Activated T-helper 9 cell treated with anti-CD3 and anti-CD28 coated beads, Interleukin-2, amount 50 U/mL, for 16 hours (primary cell): ENCODE measurements at places on chromosomes 2 and 18.
A peak's percentile ranks its signal among the peaks of the same experiment; 100 is the strongest.

DNA sequence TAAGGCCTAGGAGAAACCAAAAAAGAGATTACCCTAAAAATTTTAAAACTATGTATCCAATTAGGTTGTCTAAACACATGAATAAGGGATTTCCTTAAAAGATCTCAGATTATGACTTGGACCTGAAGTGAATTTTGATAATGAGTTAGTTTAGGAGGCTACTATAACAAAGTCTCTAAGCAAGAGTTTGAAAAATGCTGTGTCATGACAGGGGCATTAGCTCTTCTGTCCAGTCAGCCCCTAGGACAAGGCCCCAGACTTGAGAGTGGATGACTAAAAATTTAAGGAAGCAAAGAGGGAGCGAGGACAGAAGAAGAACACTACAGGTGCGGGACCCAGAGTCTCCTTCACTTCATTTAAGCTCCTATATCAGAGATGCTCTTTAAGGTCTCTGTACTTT is 135.9 kb downstream of the DTNB start:
- no peak for DNase-seq

GRCh38 chr2:209763106-209763505 is 8.5 kb upstream of the UNC80 start:
- no peak for DNase-seq

DNA sequence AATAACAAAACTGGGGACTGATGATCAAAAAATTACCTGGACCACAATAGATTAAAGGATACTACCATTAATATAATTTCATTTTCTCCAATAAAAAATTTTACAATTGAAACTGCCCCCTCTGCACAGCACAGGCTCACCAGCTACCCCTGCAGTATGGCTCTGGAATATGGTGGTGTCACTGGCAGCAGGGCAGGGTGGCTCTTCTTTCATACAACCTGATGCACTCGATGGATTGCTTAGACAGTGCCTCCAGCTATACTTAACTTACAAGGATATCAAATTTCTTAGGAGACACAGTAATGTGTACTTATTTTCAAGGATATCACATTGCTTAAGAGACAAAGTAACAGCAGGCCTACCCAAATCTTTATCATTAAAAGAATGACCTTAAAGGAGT is 124.0 kb downstream of the PRELID3A start:
- no peak for DNase-seq

GRCh38 chr2:6831229-6831628 is 34.5 kb downstream of the CMPK2 start:
- DNase-seq = no peak

DNA sequence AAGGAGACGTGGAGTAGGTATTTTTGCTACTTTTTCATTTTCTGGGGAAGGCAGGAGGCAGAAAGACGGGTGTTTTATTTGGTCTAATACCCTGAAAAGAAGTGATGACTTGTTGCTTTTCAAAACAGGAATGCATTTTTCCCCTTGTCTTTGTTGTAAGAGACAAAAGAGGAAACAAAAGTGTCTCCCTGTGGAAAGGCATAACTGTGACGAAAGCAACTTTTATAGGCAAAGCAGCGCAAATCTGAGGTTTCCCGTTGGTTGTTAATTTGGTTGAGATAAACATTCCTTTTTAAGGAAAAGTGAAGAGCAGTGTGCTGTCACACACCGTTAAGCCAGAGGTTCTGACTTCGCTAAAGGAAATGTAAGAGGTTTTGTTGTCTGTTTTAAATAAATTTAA is 3.4 kb downstream of the FZD7 start:
- no peak for DNase-seq

GRCh38 chr2:1348789-1349188 is 64.5 kb upstream of the TPO start:
- DNase-seq = no peak

DNA sequence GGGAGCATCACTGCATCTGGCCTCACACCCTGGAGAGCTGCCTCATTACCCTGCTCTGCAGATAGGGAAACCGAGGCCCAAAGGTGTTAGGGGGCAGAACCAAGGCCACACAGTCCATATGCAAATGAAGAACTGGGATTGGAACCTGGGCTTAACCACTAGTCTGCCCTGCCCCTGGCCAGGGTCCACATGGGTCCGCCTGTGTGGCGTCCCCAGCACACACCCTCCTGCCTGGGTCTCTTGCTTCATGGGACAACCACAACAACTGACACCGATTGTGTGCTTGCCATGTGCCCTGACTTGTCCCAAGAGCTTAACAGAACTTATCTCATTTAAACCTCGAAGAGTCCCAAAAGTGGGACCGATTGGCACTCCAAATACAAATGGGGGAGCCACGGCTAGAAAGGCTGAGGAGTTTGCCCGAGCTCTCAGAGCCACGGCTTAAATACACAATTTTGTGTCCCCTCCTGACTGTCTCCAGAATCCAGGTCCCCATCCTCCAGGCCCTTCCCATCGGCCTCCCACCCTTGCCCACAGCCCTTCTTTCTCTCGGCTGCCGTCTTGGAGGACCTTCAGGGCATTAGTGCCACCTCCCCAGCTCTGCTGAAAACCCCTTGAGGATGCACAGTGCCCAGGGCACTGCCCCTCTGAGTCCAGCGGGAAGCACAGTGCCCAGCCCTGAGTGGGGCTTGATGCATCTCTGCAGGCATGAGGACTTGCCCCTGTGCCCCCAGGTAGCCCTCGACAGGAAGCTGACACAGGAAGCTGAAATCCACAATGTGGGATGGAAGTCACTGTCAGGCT is 5.8 kb upstream of the DUSP2 start:
- DNase-seq = no peak

GRCh38 chr2:58612973-58613372 is 371.8 kb upstream of the FANCL start:
- DNase-seq = no peak

DNA sequence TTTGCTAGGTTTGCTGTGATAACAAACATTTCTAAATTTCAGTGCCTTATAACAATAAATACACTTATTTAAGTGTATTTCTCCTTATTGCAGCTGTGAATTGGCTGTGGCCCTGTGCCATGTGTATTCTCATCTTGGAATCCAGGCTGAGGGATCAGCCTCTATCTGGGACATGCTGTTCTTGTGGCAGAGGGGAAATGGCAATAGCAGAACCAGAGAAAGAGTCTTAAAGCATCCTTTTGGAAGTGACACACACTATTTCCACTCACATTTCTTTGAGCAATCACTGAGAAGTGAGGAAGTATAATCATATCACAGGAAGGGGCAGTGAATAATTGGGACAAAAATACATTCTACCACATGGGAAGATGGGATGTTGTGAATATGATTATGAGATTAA is 66.2 kb upstream of the PROKR1 start:
- DNase-seq = no peak

DNA sequence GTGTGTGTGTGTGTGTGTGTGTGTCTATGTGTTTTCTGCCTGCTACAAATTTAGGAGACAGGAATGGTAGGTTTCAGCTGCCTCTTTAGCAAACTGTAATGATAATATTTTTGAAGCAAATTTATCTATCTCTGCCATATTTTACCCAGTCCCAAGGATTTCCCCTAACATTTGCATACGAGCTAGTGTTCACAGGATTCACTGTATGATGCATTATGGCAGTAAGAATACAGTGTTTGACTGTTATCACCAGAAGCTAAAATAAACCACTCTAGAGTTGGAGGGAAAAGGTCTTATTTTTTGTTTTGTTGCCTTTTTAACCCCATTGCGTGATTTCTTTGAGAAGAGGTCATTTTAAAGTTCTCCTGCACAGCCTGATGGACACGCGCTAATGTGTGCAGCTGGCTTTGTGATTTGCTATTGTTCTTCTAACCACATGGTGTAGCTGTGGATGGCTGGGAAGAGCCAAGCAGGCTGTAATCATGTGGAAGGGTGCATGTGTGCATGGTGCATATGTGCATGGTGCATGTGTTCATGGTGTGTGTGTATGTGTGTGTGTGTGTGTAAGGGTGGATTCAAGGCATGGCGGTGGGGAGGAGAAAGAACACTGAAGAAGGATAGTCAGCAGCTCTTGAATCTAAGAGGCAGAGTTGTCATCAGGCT is 62.4 kb downstream of the PLB1 start:
- no peak for DNase-seq

- no peak for DNase-seq
These were observed 16.3 kb downstream of the SLC8A1 start for GRCh38 chr2:40435426-40436092.

DNA sequence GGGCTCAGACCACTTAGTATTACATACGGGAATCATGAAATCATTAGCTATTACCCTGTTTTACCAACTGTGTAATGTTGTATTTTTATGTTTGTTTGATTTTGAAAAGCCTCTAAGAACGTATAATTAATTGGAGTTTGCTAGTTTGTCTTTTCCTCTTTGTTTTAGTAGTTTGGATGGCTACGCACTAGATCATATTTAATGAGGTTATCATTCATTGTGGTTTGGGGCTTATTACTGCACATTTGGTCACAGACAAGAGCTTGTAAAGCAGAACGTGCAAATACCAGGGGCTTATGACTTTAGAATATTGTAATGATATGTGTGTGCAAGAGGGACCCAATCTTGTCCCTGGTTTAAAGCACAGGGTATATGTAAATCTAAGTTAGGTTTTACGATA is 10.3 kb downstream of the CABLES1 start:
- no peak for DNase-seq

DNA sequence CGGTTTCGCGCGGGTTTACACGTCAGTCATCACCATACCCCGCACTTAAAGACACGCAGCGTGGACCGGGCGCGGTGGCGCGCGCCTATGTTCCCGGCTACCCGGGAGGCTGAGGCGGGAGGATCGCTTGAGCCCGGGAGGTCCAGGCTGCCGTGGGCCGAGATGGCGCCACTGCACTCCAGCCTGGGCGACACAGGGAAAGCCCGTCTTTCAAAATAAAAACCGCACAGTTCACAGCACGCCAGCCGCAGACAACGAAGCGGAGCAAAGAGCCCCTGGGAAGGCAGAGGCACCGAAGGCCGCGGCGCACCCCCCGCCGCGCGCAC is 328 bp downstream of the DTYMK start:
- DNase-seq = no peak

GRCh38 chr2:240565333-240566202 is 2.7 kb upstream of the RNPEPL1 start:
- peak; percentile 89 for DNase-seq

- no peak for DNase-seq
These were observed 495.1 kb upstream of the TCF4 start for GRCh38 chr18:56083097-56083521.

- DNase-seq = no peak
These were observed 208.1 kb downstream of the NCKAP5 start for GRCh38 chr2:133360190-133360589.

- no peak for DNase-seq
These were observed 72.4 kb downstream of the ZNF236 start for GRCh38 chr18:76894566-76895346.

DNA sequence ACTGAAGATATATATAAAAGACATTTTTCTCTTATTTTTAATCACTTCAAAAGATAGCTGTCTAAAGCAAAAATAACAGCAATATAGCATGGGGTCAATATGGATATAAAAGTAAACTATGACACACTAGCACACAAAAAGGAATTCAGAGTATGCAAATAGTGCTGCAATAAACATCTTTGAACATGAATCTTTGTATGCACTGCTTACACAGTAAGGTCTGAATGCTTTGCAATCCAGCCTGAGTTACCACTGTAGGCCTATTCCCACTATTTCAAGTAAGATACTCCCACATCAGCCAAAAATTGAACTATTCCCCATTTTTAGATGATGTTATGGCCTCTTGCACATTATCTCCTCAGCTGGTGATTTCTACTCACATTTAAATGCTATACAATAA is 27.4 kb upstream of the ERCC3 start:
- DNase-seq = no peak

GRCh38 chr2:98524168-98524567 is 79.5 kb downstream of the INPP4A start:
- no peak for DNase-seq

- DNase-seq = no peak
These were observed 146.8 kb downstream of the RBM43 start for GRCh38 chr2:151114874-151115273.

GRCh38 chr2:61928826-61929461 is 23.5 kb downstream of the COMMD1 start:
- DNase-seq = no peak

DNA sequence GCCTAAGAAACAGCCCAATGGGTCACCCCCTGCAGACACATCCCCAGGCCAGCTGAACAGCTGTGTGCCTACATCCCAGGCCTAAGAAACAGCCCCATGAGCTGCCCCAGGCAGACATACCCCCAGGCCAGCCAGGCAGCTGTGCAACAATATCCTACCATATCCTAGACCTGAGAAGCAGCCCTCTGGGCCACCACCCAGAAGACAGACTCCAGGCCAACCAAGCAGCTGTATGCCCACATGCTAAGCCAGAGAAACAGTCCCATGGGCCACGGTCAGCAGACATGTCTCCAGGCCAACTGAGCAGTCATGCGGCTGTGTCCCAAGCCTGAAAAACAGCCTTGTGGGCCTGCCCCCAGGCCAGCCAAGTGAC is 205.5 kb downstream of the ATAD2B start:
- no peak for DNase-seq

DNA sequence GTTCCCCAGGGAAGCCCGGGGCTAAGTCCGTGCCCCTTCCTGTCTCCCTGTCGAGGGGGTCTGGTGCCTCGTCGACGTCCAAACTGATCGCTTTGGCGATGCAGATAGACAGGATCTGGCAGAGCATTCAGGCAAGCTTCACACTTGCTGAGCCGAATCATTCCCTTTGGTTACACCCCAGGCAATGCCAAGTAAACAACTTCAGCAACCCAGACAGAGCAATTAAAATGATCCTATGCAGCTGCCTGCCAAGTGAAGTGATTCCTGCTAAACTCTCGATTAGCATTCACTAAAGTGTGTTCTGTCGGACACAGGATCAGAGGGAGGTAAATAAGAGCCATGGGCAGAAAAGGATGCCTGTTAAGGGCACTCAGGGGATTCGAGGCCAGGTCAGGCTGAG is 108.2 kb upstream of the RAB12 start:
- no peak for DNase-seq

DNA sequence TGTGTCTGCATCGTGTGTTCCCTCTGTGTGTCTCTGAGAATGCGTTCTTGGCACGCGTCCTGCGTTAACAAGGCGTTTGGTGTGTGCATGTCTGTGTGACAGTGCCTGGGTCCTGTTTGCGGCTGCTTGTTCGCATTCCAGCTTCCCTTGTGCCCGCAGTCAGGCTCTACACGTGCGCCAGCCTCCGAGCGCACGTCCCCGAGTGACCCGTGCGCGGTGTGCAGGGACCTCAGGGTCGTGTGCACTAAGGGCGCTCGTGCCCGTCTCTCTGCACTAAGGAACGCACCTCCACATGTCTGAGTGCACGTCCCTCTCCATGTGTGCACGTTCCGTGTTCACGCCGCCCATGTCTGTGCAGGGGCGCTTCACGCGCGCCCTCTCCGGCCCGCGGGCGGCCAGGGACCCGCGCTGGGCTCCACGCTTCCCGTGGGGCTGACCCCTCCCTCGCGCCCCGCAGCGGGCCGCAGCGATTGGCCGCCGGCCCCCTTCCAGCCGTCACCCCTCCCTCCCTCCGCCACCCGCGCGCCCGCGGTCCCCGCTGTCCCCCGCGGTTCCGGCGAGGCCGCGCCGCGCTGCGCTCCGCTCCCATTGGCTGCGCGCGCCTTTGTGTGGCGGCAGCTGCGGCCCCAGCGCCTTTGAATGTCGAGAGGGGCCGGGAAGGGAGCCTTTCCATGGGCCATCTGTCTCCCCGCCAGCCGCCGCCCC is 229.4 kb downstream of the HAUS1 start:
- DNase-seq = no peak

- no peak for DNase-seq
These were observed 38.9 kb downstream of the KLF7 start for GRCh38 chr2:207126724-207127308.

GRCh38 chr2:173249661-173250641 is 104.7 kb upstream of the CDCA7 start:
- DNase-seq = no peak
